ENCODE measurements at places on chromosomes 16 and 17.

DNA sequence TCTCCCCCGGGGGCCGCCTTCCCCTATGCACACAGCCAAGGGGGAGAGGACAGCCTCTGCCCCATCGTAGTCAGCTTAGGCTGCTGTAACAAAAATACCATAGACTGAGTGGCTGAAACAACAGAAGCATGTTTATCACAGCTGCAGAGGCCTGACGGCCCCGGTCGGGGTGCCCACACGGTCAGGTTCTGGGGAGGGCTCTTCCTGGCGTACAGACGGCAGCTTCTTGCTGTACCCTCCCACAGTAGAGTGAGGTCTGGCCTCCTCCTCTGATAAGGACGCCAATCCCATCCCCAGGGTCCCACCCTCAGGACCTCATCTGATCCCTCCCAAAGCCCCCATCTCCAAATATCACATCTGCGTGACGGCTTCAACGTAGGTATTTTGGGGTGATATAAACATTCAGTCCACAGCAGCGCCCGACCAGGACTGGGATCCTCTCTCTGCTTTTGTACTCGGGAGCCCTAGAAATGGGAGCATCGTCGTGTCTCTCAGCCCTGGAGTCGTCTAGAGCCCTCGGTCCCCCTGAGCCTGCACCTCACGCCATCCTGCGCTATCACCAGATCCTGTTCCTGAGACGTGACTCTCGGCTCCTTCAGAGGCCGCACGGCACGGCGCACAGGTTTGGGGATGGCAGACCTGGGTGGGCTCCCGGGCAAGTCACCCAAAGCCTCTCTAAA lies 67.8 kb downstream of the RPH3AL start:
- no peak for DNase-seq

DNA sequence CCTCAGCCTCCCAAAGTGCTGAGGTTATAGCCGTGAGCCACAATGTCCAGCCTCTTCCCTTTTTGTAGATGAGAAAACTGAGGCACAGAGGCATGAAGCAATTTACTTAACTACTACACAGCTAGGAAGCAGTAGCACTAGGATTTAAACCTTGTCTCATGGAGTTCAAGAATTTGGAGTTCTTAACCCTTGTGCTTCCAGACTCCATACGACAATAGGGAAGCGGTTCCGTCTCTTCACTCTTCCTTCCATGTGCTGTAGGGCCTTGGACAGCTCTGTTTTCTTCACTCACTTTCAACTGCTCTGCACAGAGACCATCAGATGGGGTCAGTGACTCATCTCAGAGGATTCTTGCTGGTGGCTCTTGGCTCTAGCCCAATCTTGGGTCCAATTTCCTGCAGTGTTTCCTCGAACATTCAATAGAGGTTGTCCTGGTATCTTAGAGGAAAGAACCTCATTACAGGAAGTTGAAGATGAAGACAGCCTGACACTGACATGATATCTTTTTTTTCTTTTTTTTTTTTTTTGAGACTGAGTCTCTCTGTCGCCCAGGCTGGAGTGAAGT lies 19.3 kb downstream of the ITGAL start:
- no peak for DNase-seq

DNA sequence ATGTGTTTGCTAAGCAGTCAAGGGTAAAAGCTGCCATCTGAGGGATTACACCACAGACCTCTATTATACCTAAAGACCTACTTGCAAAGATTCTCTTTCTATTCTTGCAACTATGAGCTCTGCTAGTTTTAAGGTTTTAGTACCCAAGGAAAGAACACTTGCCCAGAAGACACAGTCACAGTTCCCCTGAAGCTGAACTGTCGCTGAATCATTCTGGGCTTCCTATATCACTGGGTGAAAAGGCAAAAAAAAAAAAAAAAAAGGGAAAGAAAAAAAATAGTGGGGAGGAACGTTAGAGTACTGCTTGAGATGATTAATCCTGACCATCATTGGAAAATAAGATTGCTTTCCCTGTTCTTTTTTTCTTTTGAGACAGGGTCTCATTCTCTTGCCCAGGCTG lies 37.9 kb downstream of the LYRM1 start:
- DNase-seq: no peak

- no peak for DNase-seq
Observed at GRCh38 chr16:2037647-2038381, 9.8 kb downstream of the NTHL1 start.

- no peak for DNase-seq
Observed at GRCh38 chr17:49520386-49521087, 25.4 kb downstream of the NGFR start.

GRCh38 chr16:80973991-80974390 lies 32.7 kb downstream of the CMC2 start:
- no peak for DNase-seq

DNA sequence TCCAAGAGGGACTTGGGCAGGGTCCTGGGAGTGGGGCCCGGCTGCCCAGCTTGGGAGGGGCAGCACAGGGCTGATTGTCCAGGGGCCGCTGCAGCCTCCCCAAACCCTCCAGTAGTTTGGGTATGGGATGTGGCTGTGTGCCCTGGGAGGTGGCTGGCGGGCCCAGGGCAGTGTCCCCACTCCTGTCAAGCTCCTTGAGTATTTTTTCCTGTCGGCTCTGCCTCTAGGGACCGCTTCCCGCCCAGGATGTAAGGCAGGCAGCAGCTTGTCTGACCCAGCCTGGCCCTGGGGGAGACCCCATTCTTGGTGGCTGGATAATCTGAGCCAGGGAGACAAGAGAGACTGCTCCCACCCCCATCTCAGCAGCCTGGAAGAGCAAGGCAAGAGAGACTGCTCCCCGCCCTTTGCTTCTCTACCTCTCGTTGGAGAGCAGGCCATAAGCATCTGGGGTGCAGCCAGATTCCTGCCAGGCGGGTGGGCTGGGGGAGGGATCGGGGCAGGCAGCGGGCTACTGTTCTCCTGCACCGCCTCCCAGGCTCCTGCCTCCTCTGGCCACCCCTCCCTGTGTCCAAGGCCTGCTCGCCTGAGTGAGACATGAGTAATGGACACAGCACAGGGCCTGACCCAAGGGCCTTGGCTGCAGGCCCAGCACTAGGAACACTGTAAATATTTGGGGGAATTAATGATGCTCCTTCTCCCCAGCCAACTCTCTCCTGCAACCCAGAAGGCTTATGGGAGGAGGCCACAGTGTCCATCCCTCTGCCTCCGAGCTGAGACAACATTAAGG lies 18.4 kb upstream of the ITGA3 start:
- DNase-seq: no peak

DNA sequence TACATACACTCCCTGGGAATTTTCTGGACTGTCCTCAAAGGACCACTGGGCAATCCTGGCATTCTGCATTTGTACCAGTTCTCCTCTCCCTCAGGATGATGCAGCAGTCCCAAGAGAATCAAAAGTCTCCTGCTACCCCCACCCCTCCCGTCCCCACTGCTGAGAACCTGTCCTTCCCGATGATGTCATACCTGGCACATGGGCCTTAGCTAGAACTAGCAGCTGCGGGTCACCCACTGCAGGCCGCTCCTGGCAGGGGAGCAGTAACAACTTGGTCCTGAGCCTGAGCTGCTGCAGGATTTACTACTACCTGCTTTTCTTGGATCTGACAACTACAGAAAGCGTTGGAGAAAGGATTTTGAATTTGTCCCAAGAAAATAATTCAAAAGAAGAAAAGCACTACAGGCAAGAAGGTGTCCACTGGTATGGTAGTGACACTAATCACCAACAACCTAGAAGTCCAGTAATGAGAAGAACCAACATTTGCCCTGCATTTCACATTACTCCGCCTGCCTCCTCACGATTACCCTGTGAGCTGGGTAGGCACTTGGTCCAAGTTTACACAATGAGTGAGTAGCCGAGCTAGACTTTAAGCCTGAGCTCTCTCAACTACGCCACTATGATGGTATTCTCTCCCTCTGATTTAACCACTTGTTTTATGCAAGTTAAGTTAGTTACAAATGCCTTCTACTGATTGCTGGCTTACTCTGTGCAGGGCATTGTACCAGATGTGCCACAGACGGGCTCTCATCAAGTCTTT lies 55.3 kb upstream of the ETV4 start:
- no peak for DNase-seq

- DNase-seq: no peak
Observed at GRCh38 chr16:66409156-66409555, 17.9 kb upstream of the BEAN1 start.

GRCh38 chr17:74951680-74952421 lies 16.2 kb downstream of the OTOP3 start:
- no peak for DNase-seq

DNA sequence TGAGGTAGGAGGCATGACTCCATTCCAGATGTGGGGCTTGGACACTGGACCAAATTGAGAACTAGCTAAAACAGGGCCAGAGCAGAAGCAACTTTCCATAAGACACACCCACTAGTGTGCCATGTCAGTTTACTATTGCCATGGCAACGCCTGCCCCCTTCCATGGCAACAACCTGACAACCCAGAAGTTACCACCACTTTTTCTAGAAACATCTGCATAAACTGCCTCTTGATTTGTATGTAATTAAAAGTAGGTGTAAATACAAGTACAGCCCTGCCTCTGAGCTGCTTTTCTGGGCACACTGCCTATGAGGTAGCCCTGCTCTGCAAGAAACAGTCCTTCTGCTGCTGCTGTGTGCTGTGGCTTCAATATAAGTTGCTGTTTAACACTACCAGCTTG lies 19.5 kb upstream of the SCNN1B start:
- DNase-seq: peak; percentile 16

GRCh38 chr17:73283841-73284282 lies 22.2 kb upstream of the CPSF4L start:
- peak; percentile 48 for DNase-seq

- DNase-seq: no peak
Observed at GRCh38 chr16:75152635-75153034, 4.3 kb downstream of the ZFP1 start.

GRCh38 chr16:53511084-53511402 lies 8.0 kb upstream of the AKTIP start:
- DNase-seq: no peak

GRCh38 chr17:42475835-42476234 lies 17.2 kb downstream of the ATP6V0A1 start:
- DNase-seq: no peak

DNA sequence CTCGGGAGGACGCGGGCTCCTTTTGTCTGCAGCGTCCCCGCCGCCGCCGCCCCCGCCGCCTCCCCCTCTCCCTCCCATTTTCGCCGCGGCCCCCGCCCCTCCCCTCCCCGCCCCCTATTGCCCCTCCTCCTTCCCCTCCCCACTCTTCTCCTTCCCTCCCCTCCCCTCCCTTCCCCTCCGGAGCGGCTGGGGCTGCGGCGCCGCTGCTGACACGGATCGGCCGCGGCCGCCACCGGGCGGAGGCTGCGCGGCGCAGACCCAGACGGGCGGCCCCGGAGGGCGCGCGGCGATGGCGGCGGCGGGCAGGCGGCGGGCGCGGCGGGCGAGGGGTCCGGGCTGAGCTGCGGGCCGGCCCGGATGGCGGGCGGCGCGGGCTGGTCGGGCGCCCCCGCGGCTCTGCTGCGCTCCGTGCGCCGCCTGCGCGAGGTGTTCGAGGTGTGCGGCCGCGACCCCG lies at the start of gene RAB11FIP4:
Gene RAB11FIP4, plus strand, starts transcription at position 180 of the 454 bp plus-strand sequence. Its CDS starts 178 bp downstream, at position 358.
- DNase-seq: no peak

DNA sequence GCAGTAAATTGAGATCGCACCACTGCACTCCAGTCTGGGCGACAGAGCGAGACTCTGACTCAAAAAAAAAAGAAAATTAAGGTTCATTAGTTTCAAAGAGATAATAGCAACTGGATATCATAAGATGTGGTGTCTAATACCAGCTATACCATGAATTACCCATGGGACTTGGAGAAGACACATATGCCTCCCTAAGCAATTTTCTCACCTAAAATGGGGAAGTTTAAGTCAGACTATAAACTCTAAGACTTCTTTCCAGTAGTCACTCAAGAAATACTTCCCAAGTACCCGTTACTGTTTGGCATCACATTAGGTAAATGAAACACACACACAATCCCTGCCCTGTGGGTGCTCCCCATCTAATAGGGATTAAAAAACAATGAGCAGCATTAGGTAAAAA lies 22.6 kb downstream of the SMURF2 start:
- no peak for DNase-seq

DNA sequence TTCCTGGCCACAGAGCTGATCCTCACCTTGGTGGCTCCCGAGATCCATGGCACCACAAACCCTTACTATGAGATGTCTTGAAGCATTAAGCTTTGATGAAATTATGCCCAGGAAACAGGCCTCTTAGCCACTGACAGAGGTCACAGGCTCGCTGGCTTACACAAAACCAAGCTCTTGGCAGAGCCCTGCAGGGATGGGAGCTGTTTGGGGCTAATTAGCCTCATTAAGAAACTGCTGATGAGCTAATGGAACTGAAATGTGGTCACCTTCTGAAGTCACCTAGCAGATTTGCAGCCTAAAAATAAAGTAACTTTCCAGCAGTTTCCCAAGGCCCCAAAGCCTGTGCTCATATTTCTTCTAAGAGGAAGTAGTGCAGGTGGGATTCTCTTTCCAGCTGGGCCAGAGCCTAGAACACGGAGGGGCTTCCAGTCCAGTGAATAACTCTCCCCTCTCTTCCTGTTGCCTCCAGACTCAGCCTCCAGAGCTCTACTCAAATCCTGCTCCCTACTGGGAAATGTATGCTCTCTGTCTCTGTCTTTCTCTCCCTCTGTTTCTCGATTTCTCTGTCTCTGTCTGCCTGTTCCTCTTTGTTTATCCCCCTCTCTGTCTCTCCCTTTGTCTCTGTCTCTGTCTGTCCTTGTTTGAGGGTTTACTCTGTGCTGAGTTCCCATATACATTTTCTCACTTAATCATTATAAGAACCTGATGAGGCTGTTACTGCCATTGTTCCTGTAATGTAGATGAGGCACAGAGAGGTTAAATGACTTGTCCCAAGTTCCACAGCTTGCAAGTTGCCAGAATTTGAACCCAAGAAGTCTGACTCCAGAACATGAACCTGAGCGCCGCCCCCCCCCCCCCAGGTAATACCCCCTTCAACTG lies 338.9 kb downstream of the CA10 start:
- DNase-seq: no peak

- peak; percentile 60 for DNase-seq
Observed at GRCh38 chr17:77002103-77003045, 134.2 kb downstream of the MGAT5B start.

- no peak for DNase-seq
Observed at GRCh38 chr16:25097276-25097975, 14.1 kb upstream of the LCMT1 start.

DNA sequence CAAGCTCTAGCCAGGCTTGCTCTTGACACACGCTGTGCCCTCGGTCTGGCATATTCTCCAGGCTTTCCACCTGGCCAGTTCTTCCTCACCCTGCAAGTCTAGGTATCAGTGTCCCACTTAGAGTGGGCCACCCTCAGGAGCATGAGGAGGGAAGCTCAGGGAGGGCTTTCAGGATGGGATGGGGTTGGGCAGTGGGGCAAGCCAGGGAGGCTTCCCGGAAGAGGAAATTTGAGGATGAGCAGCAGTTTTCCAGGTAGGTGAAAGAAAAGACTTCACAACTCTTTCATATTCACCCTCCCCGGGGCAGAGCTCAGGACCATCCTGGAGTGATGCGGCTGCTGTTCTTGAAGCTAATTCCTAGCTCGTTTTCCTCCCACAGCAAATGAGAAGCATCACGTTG lies 14.5 kb upstream of the LDHD start:
- no peak for DNase-seq

DNA sequence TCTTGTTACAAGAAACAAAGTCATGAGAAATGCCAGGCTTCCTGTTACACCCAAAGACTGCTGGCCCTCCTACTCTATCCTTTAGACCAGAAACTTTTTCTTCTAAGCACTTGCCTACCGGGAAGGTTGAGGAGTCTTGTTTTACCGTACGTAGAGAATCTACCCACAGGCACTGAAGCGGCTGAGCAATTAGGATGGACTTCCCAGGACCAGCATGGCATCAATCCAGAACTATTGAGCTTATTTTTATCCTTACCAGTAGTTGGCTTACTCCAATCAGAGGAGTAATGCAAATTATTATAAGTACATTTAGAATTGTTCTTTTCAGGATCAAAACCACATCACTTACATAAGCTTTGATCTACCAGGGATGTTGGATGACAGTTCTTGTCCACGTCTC lies 25.6 kb downstream of the CEP95 start:
- DNase-seq: no peak

Data from NT2/D1 (cell line).